AG08395 (cell line): ENCODE measurements at places on chromosomes 4 and X.

DNA sequence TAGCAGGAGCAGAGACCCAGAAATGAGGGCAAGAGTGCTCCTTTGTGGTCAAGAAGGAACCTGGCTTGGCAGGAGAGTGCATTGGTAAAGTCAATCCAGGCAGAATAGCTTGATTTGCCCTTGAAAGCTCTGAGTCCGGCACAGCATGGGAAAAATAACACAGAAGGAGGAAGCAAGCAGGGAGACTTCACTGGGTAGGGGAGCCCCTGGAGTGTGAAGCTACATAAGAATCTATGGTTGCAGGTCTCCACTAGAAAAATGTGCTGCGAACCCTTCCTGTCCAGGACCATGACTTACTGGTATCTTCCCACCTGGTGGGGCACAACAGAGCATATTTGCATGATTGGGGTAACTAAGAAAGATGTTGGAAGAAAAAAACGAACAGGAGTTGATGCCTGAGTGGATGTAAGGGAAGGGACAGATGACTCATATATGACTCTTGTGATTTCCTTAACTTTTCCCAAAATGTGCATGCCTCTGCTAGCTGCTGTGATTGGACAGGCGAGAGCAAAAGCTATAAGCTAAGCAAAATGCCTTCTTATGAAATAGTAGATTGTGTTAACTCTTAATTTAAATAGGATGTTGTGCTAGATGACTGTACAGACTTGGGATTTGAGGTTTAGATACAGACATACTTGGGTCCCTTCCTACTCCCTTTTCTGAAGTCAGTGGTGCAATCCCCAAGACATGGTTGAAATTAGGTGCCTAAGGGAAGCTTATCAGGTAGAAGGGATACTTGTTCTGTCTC lies 3.3 kb downstream of the IL13RA1 start:
- peak; percentile 50 for DNase-seq

DNA sequence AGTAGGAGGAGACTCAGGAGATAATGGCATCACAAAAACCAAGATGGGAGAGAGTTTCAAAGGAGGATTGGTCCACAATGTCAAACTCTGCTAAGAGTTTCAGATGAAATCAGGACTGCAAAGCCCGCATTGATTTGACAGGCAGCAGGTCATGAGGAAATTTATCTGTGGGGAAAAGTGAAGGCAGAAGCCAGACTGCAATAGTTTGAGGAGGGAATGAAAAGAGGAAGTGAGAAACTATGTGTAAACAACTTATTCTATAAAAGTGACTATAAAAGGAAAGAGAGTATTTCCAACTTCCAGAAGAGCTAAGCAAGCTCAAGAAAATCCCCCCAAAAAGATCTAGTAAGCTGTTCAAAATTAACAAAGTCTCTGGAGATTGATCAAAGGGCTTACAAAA lies 66.3 kb upstream of the DGKK start:
- no peak for DNase-seq

DNA sequence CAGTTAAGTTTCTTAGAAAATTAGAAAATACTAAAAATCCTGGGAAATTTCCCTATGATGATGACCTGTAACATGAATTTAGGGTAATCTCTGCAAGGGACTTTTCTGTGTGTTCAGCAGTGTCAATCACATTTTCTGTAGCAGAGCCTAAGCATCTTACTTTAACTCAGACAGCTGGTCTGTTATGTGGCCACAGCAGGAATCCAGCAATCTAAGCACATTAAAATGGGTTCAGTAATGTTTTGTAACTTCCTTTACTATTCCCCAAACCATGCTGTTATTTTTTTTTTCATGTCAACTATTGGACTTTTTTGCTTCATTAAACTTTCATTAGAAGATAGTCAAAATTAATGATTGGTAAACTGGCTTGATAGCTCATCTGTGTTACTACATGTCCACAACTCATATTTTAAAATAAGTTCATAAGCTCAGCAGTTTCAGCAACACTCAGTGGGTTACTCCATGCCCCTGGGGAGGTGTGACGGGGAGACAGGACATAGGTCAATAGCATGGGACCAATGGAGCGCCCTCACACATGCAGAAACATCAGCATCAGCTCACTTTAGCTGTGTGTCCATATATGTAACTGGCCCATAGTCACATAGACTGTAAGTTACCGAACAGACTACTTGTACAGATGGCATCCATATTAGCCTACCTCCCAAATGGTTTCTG lies 168.0 kb upstream of the PACRGL start:
- no peak for DNase-seq

DNA sequence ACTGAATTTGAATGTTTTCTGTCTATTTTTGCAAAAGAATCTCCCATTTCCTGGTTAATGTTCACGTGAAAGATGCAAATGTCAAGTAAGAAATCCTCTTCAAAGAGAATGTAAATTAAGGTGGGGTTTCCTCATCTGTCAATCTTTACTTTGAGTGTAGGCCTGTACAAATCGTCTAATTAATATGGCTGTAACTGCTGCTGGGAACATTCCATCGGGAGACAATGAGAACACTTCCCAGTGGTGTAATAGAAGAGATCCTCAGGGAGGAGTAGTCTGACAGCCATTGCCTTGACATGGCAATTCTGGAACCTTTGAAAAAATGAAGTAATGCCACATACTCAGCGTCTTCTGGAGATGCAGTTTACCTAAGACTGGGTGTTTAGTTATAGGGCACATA lies 3.7 kb downstream of the EREG start:
- DNase-seq = no peak

GRCh38 chr4:113701169-113701568 lies 60.4 kb downstream of the CAMK2D start:
- DNase-seq = no peak

GRCh38 chr4:102114118-102114630 lies 231.1 kb downstream of the SLC39A8 start:
- DNase-seq = no peak

DNA sequence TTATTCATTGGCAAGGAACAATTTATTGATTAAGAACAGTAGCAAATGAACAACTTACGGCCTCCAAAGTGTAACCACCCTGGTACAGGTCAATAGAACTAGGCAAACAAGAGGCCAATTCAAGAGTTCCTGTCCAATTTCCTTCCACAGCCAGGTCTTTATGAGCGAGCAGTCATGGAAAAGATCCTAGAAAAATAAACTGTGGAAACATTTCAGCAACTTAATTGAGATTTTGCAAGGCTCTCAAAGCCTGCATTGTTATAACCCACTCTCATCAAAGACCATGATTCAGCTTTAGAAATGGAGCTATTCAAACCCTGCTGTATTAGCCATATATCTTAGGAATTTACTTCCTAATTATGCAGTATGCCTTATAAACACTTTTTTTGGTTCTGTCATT lies 43.6 kb downstream of the UNC5C start:
- no peak for DNase-seq

DNA sequence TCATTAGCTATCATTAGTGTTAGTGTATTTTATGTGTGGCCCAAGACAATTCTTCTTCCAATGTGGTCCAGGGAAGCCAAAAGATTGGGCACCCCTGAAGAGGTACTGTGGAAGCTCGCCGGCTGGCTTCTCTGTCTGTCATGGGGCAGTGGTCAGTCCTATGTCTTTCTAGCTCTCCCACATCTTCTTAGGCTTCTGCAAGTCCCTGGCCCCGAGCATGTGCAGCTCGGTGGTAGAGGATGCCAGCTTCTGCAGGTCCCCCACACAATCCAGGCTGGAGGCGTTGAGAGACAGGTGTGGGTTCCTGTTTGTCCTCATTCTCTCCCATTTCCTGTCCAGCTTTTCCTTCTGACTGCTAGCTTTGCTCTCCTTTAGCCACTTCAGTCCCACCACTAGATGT lies 134.1 kb upstream of the NALF2 start:
- DNase-seq = no peak

- no peak for DNase-seq
Observed at GRCh38 chrX:13607996-13608365, 38.6 kb downstream of the EGFL6 start.

- DNase-seq = no peak
Observed at GRCh38 chr4:130576218-130576617, 1480.3 kb downstream of the C4orf33 start.

DNA sequence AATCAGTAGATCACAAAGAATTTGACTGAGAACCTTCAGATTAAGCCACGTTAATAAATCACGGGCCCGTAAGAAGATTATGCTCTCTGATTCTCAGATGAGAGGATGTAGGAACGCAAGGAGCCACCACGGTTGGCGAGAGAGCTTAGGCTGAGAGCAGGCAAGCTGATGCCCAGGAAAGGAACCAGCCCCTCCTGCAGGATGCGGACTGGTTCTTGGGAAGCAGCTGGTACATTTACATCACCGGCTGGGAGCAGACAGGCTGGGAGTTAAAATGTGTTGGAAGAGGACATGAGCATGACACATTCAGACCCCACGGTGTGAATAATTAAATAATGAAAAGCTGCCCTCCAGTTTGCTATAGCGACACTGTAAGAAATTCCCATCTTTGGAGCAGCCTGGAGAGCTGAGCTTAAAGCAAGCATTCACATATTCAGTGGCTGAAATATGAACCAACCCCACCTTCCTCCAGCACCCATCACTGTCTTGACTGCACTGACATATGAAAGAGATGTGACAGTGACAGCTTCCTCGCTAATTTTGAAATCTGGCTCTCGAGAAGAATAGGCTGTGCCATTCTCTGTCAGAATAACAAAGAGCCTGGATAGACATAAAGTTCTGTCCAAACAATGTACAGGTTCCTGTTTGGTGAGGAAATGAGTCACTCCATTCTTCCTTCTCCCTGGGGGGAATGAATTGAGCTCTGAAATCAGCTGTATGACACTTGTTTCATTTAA lies 33.1 kb downstream of the LNX1 start:
- DNase-seq = peak; percentile 59

GRCh38 chrX:100654261-100654660 lies 10.3 kb downstream of the SRPX2 start:
- DNase-seq = peak; percentile 13

GRCh38 chr4:60384516-60384915 lies 815.6 kb upstream of the ADGRL3 start:
- no peak for DNase-seq

GRCh38 chrX:46500054-46500453 lies 45.2 kb downstream of the ZNF674 start:
- DNase-seq = no peak

GRCh38 chr4:93444860-93445259 lies 383.7 kb upstream of the ATOH1 start:
- no peak for DNase-seq
